ENCODE measurements at places on chromosomes 4 and X.

- peak; percentile 29 for DNase-seq
Observed at GRCh38 chrX:64975491-64975890, 759 bp downstream of the ZC4H2 start.

- DNase-seq = no peak
Observed at GRCh38 chr4:172573899-172574298, 594.7 kb upstream of the GALNT7 start.

DNA sequence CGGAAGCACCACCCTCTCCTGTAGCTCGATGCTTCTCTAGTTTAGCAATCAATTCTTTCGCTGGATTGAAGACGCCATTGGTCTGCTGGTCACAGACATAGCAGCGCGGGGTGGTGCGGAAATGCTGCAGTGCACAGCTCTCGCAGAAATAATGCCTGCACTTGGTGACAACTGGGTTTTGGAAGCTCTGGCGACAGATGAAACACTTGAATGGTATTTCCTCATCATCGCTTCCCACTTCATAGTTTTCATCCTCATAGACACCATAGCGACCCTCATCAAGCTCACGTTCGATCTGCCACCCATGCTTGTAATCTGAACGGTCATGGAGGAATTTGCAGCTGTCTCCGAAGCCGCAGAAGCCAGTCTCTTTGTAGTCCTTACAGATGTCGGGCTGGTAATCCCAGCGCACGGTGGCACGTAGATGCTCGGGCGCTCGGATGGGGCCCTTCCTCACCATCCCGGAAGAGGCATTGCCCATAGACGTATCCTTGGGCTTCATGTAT, 854 bp downstream of the RNF113A start:
- no peak for DNase-seq

- no peak for DNase-seq
Observed at GRCh38 chrX:76439188-76439587, 11.7 kb downstream of the MAGEE1 start.

- no peak for DNase-seq
Observed at GRCh38 chr4:108224611-108225053, 55.9 kb upstream of the LEF1 start.

GRCh38 chr4:143362349-143363046, 25.8 kb downstream of the GAB1 start:
- DNase-seq = no peak

DNA sequence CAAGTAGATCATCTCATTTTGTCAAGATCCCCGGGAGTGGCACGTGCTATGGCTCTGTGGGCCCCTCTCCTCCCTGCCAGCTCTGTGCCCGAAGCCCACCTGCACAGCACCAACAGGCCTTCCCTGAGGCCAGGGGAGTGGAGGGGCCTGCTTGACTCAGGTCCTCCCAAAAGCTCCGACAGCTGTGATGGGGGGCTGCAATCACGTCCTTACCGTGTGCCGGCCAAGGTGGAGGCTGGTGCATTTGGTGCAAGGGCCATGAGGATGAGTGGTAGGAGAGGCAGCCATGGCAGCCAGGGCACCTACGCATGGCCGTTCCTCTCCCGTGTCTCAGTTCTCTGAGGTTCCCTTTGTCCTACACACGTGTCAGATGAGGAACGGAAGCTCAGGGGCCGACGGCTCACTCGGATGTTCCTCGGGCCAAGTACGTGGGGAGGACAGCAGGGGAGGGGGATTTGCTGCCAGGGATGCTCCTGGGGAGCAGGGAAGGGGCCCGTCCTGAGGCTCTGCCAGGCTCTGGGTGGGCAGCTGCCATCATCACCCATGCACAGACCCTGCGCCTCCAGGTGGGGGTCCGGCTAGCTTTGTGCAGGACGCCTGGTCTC, 95.8 kb downstream of the HMX1 start:
- no peak for DNase-seq

GRCh38 chr4:44162538-44163270, 285.9 kb downstream of the KCTD8 start:
- no peak for DNase-seq

DNA sequence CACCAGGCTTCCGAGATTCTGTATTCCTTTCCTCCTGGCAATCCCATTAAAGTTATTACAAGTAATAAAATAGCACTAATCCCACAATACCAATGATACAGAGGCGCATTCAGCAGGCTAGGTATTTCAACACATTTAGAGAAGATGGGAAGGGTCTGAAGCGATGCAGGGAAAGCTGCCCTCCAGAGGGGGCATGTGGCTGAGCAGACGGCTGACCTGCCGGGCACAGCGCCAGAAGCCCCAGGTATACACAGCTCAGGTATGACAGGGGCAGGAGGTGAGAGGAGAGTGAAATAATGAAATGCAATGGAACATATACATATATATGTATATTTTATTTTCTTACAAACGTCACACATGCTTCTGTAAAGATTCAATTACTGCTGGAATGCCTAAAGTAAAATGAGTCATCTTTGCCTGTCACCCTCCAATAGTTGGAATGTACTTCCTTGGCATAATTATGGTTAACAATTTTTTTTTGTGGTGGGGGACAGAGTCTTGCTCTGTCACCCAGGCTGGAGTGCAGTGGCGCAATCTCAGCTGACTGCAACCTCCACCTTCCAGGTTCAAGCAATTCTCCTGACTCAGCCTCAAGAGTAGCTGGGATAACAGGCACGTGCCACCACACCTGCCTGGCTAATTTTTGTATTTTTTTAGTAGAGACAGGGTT, 21.3 kb upstream of the CDKN2AIP start:
- no peak for DNase-seq

GRCh38 chr4:107757864-107758476, 37.9 kb upstream of the PAPSS1 start:
- DNase-seq = peak; percentile 18

GRCh38 chr4:118941149-118941548, 52.5 kb downstream of the SYNPO2 start:
- no peak for DNase-seq

DNA sequence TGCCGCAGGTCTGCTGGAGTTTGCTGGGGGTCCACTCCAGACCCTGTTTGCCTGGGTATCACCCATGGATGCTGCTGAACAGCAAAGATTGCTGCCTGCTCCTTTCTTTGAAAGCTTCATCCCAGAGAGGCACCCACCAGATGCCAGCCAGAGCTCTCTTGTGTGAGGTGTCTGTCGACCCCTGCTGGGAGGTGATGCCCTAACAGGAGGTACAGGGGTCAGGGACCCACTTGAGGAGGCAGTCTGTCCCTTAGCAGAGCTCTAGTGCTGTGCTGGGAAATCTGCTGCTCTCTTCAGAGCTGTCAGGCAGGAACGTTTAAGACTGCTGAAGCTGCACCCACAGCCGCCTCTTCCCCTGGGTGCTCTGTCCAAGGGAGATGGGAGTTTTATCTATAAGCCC, 162.7 kb downstream of the NAF1 start:
- DNase-seq = no peak

DNA sequence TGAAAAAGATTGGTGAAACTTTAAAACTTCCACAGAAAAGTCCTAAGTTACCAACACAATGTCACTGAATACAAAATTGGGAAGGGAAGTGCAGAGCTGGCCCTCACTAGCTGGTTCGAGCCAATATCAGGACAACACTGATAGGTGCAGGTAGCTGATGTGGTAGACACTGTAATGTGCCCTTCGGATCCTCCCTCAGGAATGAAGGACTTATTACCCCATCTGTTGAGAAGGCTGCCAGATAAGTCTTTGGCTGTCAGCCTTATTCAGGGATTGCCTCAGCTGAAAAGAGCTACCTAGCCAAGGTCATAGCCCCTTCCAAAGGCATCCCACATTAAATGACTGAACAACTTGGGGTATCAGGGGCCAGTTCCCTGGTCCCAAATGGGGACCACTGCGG, 5.3 kb downstream of the MCF2 start:
- no peak for DNase-seq

GRCh38 chr4:132334081-132334480, 815.0 kb upstream of the PCDH10 start:
- DNase-seq = no peak

- no peak for DNase-seq
Observed at GRCh38 chrX:119389871-119390501, 9.2 kb upstream of the SLC25A43 start.

DNA sequence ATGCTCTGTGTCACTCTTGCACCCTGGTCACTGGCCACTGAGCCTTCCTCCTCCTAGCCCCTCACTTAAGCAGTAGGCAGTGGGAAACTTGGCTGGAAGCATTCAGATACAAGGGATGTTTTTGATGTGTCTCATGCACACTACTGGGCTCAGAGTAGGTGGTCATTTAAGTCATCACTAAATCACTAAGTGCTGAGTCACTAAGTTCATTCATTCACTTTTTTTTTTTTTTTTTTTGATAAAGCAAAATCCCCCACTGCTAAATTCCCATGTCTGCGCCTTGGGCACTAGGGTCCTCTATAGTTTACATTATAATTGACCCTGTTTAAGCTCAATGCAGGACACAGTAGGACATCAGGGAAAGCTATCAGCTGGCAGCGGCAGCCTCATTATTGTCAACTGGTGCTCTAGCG, 182.4 kb upstream of the MBNL3 start:
- DNase-seq = no peak

GRCh38 chrX:118337687-118338086, 8.2 kb upstream of the WDR44 start:
- no peak for DNase-seq

All from B cell (primary cell).